Type B pancreatic cell (in vitro differentiated cells): ENCODE measurements at places on chromosomes 4 and X. TPM values are rescaled to one million over a fixed set of nuclear protein-coding genes. Genes with fewer than 3 reads are reported as not detected.

The CLDN34 gene
- total RNA-seq: 0.86 TPM in 1 of 2 replicates, not detected in the other

GRCh38 chrX:39499996-39500395 lies 597.8 kb downstream of the BCOR start:
- no peak for DNase-seq

The MAGIX gene
- 4.8 and 7.0 TPM in 2 replicates for total RNA-seq

GRCh38 chr4:147955827-147956558 lies 224.1 kb downstream of the ARHGAP10 start:
- no peak for DNase-seq

- no peak for DNase-seq
These were observed 70.9 kb upstream of the RXFP1 start for GRCh38 chr4:158450741-158451140.

DNA sequence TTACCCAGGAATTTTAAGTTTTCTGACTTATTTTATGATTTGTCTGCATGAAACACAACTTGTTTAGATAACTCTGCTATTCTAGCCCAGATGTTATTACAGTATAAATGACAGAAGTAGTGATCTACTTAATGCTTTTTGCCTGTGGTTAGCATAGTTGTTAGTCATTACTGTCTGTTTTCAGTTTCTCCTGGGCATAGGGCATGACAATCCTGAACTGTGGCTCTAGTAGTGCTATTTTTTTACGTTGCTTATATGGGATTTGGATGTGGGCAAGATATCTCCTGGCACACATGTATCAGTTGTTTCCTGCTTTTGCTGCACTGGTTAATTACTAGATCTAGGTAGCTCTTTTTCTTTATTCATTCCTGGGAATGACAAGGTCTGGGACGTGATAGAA lies 1005.8 kb downstream of the PCDH18 start:
- no peak for DNase-seq

DNA sequence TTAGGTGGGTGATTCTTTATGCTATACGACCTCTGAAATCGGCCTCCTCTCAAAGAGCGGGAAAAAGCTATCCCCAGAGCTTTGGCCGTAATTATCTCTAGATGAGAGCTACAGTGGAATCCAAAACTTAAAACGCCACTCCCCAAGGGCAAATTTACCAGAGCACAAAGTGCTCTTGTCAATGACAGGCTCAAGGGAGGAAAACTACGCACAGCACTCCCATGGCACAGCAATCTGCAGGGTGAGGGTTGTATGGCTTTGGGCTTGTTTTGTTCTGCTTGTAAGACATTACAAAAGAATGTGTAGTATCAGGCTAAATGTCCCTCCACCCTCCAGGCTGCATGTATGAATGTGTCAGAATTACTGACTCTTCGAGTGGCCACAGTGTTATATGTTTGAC lies 44.0 kb downstream of the ARHGEF6 start:
- DNase-seq: no peak

- no peak for DNase-seq
These were observed 11.9 kb downstream of the ENPEP start for GRCh38 chr4:110487873-110488272.

DNA sequence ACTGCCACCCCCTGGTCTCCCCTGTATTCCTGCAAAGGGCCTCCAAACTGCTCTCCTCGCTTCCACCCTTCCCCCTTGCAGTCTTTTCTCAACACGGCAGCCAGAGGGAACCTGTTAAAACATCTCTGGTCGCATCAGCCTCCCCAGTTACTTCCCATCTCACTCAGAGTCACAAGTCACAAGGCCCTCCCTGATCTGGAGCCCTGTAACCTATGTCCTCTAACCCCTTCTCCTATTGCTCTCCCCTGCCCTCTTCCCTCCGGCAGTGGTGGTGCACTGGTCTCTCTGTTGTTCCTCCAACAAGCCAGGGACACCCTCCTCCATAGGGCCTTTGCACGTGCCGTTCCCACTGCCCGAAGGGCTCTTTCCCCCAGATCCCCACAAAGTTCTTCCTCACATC lies 73.2 kb downstream of the SH3KBP1 start:
- DNase-seq: no peak

GRCh38 chrX:22534643-22535042 lies 261.9 kb downstream of the CBLL2 start:
- no peak for DNase-seq

The GNRHR gene
- total RNA-seq: not detected in 2 replicates

The DCAF8L2 gene
- not detected in 2 replicates for total RNA-seq

GRCh38 chrX:28120072-28120471 lies 138.8 kb upstream of the DCAF8L1 start:
- no peak for DNase-seq

The NONO gene
- total RNA-seq: 428 and 634 TPM in 2 replicates

GRCh38 chr4:71237641-71238040 lies 101.2 kb upstream of the SLC4A4 start:
- DNase-seq: no peak

The CNGA1 gene
- 1.0 and 5.3 TPM in 2 replicates for total RNA-seq

DNA sequence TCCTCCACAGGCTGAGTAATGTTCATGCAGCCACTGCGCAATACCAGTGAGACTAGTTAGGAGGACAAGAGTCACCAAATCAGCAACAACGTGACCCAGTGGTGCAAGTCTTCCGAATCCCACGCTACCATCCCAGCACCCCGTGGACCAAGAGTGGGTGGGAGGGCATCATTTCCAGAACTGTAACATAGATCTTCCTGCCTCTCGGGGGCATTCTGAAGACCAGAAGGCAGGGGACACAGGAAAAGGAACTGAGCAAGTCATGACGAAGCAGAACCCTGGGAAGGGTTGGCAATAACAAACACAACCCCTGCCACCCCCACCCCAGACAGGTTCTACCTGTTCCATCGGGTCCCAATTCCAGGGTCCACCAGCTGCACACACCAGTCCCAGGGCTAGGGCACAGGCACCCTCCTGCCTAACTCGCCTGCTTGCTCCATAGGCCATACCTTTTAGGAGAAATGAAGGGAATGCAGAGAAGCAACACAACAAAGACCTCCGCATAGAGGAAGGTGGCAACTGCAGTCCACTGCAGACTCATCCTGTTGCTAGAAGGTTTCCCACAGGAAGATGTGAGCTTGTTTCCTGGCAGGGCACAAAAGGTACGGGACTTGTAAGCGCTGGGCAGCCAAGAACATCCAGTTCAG lies 1.4 kb downstream of the BCAP31 start:
- DNase-seq: no peak

The RPA4 gene
- total RNA-seq: 0.40 and 0.43 TPM in 2 replicates

GRCh38 chr4:94076498-94076897 lies 131.2 kb upstream of the SMARCAD1 start:
- no peak for DNase-seq

DNA sequence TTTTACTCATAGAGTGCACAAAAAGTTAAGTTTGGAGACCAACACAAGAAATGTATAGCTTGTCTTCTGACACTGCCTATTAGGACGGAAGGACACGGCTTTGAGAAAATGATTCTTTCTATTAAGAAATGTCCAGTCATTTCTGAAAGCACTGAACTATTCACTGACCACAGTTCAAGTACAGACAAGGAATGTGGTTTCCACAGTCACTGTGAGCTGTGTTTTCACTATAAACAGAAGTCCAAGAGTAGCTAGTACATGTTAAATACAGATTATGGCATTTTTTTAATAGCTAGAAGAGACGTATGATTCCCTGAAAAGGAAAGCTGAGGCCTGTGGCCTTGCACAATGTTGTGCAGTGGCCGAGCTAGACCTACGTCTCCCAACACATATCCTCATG lies 115.1 kb upstream of the GPM6A start:
- DNase-seq: no peak

The STARD8 gene
- total RNA-seq: 0.67 and 9.9 TPM in 2 replicates

- no peak for DNase-seq
These were observed 283.4 kb downstream of the BCOR start for GRCh38 chrX:39814391-39814790.

DNA sequence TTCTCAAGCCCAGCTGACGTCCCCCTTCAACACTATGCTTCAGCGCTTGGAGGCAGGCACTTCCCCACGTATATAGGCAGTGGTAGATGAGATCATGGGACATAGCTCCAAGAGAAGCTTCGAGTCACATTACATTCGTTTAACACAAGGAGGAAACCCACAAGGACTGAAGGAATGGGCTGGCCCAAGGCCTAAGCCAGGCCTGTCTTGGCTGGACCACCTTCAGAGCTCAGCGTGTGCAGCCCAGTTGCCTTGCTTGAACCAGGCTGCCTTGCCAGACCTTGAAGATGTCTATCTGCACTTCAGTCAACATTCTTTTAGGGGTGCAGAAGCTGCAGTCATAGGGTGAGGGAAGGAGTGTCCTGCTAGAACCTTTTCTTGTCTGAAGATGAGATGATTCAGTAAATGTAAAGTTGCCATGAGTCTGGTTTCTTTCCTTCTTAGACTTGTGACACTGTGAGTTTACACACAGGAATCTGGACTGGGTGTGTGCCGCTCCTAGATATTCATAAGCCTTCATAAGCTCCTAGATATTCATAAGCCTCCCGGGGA lies 144.1 kb upstream of the RBPJ start:
- no peak for DNase-seq

DNA sequence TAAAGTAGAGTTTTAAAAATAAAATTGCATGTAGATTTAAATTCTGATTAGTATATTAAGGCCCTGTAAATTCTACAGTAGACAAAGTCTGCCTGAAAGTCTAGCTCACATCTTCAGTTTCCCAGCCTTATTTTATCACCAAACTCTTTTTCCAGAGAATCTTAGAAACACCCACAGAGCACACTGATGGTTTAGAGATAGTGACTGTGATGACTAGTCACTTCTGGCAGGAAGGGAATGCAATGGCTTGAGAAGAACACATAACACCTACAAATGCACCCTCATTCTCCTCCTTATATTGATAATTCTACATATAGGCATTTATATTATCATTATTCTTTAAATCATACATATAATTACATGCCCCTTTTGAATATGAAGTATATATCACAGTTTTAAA lies 232.9 kb downstream of the ARAP2 start:
- no peak for DNase-seq

The TCEAL7 gene
- total RNA-seq: 6.2 and 16.4 TPM in 2 replicates

- no peak for DNase-seq
These were observed 303.0 kb upstream of the PRPS2 start for GRCh38 chrX:12488220-12488619.

- DNase-seq: no peak
These were observed 608.0 kb downstream of the TLL1 start for GRCh38 chr4:166481055-166481454.

GRCh38 chrX:126164689-126165400 lies 1.2 kb downstream of the DCAF12L2 start:
- no peak for DNase-seq

DNA sequence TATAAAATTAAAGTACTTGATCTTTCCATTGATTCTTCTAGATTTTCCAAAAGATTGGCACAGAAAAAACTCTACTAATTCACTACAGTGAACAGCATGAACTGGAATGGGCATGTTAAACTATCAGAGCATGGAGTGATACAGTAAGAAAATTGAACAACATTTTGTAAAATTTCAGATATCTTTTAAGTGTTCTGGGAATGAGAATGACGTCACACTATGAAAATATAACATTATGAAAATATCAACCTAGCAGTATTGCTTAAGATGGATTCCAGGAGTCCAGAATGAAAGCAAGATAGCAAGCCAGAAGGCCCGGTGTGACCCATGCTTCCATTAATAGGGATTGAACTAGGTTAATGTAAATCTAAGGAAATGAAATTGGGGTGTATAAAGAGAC lies 319.9 kb downstream of the GABRG1 start:
- DNase-seq: no peak

DNA sequence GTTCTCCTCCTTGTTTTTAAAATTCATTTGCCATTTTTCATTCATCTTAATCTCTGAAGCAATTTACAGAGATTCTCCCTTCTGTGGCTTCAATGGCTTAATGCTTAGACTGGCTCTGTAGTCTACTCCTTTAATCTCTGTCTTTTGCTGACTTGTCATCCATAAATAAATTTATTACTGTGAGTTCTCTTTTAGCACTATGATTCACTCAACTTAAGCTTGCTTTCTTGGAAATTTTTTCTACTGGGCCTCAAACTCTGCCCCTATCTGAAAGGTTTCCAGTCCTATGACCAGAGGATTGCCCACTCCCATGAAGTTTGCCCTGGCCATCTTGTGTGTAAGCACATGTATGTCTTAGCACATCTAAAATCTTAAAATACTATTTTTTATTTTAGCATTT lies 251.1 kb downstream of the DCLK2 start:
- DNase-seq: no peak

DNA sequence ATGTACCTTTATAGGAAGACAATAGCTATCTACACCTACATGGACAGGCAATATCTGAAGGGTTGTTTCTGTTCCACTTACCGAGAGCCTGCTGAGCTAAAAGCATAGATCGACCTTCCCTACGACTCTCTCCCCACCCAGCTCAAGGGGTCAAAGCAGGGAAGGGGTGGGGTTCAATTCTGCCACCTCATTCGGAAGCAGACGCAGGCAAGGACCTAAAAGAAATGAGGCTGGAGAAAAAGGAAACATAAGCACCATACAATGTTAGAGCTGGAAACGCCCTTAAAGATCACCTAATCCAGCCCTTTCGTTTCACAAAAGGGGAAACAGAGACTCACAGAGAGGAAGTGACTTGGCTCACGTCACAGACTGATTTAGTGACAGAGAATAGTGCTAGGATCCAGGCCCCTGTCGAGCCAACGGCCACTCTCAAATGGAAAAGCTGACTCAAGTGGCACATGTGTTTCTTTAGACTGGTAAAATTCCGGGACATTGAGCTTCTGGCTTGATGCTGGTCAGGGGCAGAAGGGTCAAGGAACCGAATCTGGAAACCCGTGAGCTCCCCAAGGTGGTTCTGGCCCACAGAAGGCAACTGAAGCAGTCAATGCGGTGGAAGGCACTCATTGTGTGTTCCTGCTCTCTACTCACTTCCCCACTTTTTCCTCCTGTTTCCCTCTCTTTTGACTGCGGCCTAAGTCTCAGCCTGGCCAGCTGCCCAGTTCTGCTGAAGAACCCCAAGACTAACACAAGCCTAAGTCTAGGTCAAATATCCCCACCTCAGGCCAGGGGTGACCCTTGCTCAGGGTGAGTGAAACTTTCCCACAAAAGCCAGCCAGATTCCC lies 7.5 kb downstream of the SEPTIN6 start:
- no peak for DNase-seq

The FAM149A gene
- 9.3 and 9.9 TPM in 2 replicates for total RNA-seq

DNA sequence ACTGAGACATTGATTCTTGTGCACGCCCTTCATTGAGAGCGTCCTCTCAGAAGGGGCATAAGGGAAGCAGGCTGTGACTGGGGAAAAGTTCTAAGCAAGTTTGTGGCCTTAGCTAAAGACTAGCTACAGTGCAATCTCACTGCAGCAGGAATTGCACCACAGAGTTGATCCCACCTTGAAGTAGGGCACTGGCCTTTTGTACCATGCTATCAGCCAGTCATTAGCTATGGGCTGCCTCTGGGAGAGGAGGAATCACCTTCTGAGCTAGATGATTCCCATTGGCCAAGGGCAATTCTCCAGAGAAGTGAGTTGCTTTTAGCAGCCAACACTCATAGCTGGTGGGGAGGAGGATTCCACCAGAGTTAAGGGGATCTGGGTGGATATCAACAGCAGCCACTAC lies 142.6 kb upstream of the SCML1 start:
- DNase-seq: no peak
